ENCODE measurements at places on chromosomes 13 and 19.

DNA sequence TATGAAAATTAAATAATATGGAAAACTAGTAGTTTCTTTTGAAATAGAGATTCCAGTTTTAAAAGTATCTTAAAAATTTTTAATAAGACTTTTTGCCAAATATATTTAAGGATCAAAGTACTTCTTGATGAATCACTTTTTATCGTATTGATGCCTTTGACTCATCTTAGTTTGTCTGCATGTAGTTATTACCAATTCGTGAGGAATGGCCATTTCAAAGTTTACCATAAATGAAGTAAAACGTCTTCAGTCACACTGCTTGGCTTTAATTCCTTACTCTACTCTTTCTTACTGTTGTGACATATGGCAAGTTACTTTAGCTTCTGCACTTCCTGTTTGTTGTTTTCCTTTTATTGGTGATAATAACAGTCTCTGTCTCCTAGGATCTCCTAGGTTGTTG is 38.3 kb downstream of the NDFIP2 start:
- DNase-seq: no peak

DNA sequence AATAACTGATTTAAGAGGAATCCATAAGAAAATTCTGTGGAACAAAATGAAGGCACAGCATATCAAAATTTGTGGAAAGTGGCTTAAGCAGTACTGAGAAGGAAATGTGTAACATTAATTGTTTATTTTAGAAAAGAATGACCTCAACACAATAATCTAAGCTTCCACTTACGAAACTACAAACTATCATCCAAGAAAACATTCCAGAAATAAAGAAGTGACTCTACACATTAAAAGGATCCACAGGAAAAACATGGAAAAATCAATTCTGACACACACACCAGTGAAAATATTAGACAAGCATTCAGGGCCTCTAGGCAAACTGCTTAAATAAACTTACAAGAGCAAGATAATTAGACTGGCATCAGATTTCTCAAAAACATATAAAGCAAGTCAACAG is 14.0 kb downstream of the EXOSC8 start:
- no peak for DNase-seq

DNA sequence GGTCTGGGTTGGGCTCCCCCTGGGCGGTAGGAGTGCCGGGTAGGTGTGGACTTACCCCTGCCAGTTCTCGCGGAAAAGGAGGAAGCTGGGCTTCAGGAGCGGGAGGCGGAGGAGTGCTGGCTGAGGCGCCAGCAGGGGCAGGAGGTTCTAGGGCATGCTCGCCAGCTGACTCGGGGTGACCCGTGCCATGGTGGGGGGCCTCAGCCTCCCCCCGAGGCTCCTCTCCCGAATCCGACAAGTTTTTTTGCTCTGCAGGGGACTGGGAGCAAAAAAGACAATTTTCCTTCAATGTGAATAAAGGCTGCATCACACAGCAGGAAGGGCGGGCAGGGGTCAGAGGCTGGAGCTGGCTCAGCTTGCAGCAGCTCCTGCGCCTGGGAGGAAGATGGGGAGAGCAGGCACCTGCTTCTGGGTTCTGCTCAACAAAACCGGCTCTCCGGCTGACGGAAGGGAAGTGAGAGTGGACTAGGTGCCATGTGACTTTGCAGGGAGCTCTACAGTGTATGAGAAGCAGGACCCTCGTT is 26.5 kb downstream of the RANBP3 start:
- peak; percentile 40 for DNase-seq

DNA sequence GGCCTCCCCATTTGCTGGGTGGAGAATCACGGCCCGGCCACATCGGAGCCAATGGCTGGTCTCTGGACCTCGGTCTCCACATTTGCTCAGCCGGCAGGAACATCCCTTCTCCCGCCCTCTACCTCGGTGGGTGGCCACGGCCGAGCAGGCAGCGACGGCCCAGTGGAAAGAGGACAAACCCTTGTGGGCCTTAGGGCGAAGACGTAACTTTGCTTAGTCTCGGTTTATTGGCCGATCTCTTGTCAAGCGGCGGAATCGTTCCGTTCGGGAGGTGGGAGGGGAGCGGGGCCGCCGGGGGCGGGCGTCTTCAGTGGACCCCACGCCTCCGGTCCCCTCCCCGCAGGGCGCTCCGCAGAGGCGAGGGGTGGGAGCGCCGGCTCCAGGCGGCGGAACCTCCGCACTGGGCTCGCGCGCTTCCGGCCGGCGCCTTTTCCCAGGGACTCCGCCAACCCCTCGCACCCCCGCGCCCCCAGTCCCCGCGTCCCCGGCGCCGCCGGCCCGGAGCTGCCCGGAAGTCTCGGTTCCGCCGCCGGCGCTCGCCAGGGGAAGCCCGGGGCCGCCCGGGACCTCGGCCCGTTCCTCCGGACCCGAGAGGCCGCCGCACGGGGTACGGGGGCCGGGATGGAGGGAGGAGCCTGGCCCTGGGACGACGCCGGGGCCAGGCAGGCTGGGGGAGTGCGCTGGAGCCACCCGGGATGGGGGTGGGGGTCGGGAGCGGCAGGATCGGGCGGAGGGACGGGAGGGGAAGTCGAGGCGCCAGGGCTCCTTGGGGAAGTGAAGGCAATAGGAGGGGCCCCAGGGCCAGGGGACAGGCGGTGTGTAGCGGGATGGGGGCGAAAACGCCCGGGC is at the start of gene ZNF580:
TSS of gene ZNF580 (plus strand) at position 426 of the 849 bp plus-strand sequence. CDS start 1,507 bp downstream, outside the sequence.
- peak; percentile 77 for DNase-seq

DNA sequence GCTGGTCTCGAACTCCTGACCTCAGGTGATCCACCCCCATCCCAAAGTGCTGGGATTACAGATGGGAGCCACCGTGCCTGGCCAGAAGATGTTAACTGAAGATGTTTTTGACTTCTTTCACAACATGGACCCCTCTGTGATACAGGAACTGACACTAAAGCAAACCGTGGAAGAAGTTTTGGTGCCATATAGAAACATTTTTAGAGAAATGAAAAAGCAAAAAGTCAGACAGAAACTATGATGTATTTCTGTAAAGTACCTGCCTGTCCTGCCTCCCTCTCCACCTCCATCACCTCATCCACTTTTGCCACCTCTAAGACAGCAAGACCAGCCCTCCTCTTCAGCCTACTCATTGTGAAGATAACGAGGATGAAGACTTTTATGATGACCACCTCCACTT is 11.3 kb downstream of the FBXO27 start:
- no peak for DNase-seq

All from NCI-H1417 (cell line).